ENCODE measurements at places on chromosomes 2 and 18.

DNA sequence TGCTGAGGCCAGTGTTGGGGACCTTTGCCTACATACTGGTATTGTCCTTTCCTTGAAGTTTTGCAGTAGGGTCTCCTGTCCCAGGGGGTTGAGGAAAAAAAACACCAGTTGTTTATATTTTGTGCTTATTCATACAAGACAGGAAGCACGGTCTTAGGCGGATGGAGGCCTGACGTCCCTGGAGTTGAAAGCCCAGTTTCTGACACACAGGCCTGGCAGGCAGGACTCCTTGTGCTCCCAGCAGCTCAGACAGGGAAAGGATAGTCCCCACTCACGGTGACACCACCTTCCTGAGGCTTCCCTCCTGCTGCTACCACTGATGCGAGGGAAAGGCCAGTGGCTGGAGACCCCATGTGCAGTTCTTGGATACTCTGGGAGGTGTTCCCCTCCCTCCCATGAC is 15.5 kb upstream of the SP100 start:
- DNase-seq, result no peak

- DNase-seq, result peak; percentile 41
Observed at GRCh38 chr18:10405816-10406663, 48.4 kb upstream of the APCDD1 start.

- no peak for DNase-seq
Observed at GRCh38 chr18:7950380-7951136, 383.4 kb downstream of the PTPRM start.

GRCh38 chr2:104473546-104473945 is 380.4 kb upstream of the POU3F3 start:
- DNase-seq, result no peak

- no peak for DNase-seq
Observed at GRCh38 chr2:151251012-151251411, 10.7 kb downstream of the RBM43 start.

DNA sequence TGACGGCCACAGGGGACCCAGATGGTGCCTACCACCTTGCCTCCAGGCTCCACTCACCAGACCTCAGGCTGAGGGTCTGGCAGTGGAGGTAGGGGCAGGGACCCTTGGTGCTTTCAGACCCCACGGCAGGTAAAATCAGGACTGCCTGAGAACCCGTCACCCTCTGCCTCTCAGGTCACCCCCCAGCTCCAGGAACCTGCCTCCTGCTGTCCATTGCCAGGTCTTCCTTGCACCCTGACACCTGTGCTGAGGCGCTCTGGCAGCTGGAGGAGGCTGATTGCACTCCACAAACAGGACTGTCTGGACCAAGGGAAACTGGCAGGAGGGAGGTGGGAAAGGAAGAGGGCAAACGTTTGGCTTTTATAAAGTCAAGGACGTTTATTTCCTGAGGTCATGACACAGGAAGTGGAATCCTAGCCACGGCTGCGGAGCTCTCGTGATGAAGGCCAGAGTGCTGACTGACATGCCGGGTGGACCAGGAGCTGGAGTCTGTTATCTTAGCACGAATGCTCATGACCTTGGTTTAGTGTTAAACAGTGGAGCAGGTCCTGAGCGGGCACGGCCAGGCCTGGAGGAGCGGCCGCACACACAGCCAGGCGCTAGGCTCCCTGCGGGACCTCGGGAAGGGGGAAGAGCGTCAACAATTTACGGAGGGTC is 40.5 kb downstream of the ANO7 start:
- no peak for DNase-seq

DNA sequence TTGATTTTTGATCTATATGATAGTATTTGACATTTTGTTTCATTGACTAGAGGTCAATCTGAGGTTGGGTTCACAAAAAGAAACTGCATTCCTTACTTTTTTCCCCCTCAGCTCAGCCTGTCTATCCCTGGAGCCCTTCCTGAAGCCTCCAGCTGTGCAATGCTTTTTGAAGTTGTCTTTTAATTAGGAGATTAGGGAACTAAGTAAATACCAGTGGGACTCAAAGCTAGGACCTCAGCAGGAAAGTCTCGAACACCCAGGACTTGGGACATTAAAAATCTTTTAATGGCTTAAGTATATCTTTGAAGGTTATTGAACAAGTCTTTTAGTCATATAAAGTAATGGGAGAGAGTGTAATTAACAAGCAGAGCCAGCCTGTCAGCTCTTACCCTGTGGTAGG is 220.2 kb downstream of the PDE11A start:
- no peak for DNase-seq

DNA sequence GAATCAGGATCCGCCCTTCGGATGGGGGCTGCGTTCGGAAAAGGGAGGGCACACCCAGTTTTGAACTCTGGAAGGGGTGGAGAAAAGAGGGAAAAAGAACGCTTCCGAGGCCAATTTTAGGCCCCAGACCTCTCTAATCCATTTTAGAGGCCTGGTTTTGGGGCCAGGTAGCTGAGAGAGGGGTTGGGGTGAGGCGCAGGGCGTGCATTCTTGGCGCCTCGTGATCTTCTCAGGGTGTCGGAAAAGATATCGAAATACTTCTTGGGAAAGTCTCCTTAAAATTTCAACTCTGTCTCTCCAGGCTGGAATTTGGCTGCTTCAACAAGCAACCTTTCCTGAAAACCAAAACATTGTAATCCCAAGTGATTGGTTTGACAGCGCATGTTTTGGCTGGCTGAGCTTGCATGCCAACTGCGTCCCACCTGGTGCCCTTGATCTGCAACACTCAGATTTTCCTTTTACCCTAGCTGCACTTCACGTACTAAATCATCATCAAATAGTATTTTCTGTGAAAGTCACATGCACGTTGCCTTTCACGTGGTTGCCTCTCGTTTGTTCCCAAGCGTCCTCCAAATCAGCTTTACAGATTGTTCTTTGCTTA is 864 bp upstream of the XPO1 start:
- DNase-seq, result peak; percentile 46

DNA sequence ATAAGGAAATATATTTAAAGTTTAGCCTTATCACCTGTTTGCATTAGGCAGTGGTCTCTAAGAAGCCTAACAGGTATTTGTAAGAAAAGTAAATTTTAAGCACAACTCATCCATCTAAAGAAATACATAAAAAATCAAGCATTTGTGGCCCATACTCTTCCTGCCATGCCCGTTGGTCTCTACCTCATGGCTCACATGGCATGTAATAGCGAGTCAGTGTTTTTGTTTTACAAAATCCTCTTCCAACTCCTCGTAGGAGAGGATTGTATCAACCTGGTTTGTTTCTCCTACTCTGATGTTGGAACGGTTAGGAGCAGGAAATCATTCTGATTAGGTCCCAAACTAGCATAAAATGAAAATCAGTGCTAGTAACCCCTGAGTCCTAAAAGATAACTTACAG is 91.8 kb downstream of the FMNL2 start:
- DNase-seq, result no peak

GRCh38 chr18:38421021-38421420 is 855.4 kb upstream of the CELF4 start:
- DNase-seq, result no peak

DNA sequence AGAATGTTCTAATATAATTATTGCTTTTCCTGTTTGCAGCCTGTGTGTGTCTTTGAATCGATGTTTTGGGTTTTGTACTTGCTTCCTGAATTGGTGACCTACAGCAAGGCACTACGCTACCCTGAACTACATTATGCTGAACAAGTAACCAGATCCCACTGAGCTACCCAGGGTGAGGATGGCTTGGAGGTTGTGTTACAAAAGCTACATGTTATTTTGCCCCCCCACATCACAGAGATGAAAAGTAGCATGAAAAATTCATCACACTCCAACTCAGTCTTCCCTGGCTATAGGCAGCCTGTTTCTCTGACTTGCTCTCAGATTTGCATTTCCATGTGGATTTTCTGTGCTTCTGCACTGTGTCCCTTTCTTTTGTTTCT is 162.1 kb downstream of the LDLRAD4 start:
- DNase-seq, result no peak

- no peak for DNase-seq
Observed at GRCh38 chr2:53064154-53064553, 703.5 kb upstream of the CHAC2 start.

DNA sequence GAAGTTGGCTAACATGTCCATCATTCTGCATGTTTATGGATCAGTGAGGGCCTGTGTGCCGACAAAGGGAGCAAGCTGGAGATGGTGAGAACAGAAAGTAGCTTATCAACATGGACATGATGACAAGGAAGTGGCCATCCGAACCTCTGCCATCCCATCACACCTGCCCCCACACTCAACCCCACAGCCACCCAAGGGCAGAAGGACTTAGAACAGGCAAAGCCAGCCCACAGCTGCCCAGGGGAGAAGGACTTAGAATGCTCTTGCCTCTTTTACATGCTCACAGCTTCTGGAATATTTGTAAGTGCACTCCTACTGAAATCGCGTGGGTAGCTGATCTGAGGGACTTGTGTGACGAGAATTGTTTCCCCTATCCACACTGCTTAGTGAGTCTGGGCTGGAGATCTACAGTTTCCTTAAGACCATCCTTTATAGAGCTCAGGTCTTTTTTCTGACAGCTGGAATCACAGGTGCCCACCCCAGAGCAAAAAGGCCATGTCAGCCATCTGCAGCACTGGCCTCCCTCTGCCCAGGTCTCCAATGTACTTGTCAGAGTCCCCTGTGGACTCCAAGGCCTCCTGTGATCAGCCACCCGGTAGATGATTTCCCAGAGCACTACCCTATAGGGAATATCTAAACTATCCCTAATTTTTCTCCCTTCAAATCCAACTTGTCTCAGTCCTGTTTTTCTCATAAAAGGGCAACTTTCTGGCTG is 154.1 kb downstream of the SMAD7 start:
- DNase-seq, result no peak

- peak; percentile 36 for DNase-seq
Observed at GRCh38 chr2:128473175-128474035, 154.7 kb upstream of the HS6ST1 start.

DNA sequence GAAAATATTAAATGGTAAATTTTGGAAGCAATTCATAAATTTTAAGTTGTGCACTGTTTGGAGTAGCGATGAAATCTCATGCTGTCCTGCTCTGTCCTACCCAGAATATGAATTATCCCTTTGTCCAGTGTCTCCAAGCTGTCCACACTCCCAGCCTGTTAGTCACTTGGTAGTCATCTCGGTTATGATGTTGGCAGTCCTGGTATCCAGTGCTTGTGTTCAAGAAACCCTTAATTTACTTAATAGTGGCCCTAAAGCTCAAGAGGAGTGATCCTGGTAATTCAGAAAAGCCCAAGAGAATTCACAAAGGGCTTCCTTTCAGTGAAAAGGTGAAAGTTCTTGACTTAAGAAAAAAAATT is 71.8 kb upstream of the STAM2 start:
- no peak for DNase-seq

- no peak for DNase-seq
Observed at GRCh38 chr2:146867477-146867986, 977.3 kb upstream of the ACVR2A start.

- no peak for DNase-seq
Observed at GRCh38 chr2:136131484-136131960, 13.6 kb upstream of the CXCR4 start.

DNA sequence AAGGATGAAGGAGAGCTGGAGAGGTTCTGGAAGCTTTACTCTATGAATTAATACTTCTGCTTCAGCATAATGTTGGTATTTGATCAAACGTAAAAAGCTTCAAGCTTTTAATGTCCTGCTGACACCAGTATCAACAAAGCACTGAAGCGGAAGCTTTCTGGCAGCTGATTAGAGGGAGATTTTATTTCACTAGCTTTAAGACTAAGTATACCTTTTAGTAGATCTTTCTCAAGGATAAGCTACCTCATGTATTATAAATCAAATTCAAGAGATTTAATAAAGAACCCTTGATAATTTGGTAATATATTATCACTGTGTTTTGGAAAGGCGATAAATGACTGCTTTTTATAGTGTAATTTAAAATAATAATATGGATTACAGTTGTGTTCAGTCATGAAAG is 128.0 kb upstream of the CD302 start:
- DNase-seq, result no peak

GRCh38 chr2:109253217-109253616 is 124.2 kb downstream of the SH3RF3 start:
- DNase-seq, result no peak

DNA sequence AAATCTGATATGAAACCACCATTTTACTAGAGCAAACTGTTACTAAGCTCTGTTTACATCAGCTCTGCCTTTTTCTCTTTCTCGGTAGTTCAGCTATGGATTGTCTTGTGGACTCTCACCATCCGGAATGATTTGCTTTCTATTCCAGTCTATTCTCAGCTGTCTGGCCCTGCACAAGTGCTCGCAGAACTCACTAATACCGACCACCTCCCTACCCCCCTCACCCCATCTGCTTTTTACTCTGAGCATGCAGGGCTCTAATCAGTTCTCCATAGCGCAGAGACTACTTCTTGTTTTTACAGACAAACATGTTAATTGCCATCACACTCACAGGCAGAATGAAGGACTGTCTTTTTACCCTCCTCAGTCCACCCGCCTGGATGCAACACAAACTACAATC is 180.7 kb upstream of the POU3F3 start:
- no peak for DNase-seq

GRCh38 chr2:55916473-55917049 is 7.0 kb downstream of the EFEMP1 start:
- DNase-seq, result no peak

- no peak for DNase-seq
Observed at GRCh38 chr18:22411446-22411845, 6.3 kb downstream of the CTAGE1 start.

GRCh38 chr2:217955881-217956493 is 46.8 kb downstream of the TNS1 start:
- DNase-seq, result no peak

- peak; percentile 45 for DNase-seq
Observed at GRCh38 chr2:190947711-190948251, 66.2 kb downstream of the STAT1 start.

DNA sequence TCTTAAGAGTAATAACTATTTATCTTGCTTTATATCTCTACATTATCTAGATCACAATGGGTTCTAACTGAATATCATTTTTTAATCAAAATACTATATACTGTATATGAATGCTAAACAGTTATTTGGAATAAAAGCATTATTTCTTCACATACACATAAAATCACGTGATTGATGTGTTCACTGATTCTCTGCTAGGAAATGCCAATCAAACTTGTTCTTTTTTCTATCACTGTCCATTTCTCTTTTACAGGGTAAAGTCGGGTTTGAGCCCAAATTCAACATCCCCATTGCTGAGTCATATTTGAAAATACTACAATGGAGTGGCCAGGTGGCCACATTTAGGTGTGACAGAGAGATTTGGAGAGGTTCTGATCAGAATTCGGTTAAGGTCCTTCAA is 1114.0 kb upstream of the PIK3C3 start:
- no peak for DNase-seq

GRCh38 chr18:47871288-47871687 is 59.2 kb downstream of the SMAD2 start:
- DNase-seq, result no peak

DNA sequence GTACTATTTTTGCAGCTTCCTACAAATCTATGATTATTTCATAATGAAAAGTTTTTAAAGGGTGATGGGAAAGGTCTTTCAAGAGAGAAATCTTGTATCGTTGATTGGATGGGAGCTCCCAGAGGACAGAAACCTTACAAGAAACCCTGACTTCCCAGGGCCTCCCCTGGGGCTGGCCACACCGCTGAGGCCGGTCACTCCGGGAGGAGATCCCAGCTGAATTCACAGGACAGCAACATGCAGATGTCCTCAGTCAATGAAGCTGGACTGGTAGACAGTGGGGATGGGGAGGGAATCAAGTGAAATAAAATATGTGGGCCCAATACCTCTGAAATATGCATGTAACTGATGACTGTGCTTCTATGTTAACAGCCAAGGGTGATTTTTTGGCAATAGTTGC is 135.6 kb downstream of the TFCP2L1 start:
- DNase-seq, result no peak
